ENCODE measurements at places on chromosomes 5 and 9. TPM values are rescaled to one million over a fixed set of nuclear protein-coding genes. Genes with fewer than 3 reads are reported as not detected.

The C5orf58 gene
- total RNA-seq: 3.0 TPM

- no peak overlapping the region for H3K4me3 ChIP-seq
- H3K4me1 ChIP-seq: peaks cover 4% of the 10 kb centered on the region
- H3K36me3 ChIP-seq: no peaks in the 10 kb centered on the region
- H3K27me3 ChIP-seq: no peaks in the 10 kb centered on the region
- DNase-seq: no peak
Measured at GRCh38 chr9:110555551-110556331, 23.8 kb downstream of the SVEP1 start.

DNA sequence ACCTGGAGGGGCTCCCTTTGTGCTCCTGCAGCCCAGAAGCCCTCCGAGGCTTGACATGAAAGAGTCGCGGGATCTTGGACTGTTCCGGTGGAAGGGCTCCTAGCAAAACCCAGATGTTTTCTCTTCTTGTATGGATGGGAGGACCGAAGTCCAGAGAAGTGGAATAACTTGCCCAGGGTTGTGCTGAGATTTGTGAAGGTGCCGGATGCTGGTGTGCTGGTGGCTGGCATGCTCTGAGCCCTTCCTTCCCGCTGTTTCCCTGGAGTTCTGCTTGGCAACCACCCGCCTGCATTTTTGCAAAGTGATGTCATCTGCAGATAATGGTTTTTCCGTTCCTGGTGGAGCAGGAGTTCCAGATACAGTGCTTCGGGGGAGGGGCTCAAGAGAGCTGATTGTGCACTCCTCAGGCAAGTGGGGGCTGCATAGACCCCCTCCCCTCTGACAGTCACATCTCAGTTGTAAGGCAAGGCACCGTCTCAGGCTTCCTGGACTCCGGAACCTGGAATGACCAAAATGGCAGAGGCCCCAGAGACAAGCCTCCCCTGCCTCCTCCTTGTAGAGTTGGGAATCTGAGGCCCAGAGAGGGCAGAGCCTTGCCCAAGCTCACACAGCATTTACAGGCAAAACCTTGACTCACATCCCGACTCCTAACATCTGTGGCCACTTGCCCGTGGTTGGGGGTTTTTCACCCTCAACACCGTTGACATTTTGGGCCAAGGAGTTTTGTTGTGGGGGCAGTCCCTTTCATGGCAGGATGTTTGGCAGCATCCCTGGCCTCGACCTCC, 157.0 kb downstream of the RGS3 start:
- DNase-seq: no peak
- H3K4me1 ChIP-seq: peaks cover 51% of the 10 kb centered on the region
- H3K36me3 ChIP-seq: no peaks in the 10 kb centered on the region
- H3K4me3 ChIP-seq: no peak overlapping the region
- H3K27ac ChIP-seq: peak overlapping the region; percentile 60

The CPLANE1 gene
- total RNA-seq: 6.5 TPM

- no peak overlapping the region for H3K27ac ChIP-seq
- DNase-seq: no peak
- no peaks in the 10 kb centered on the region for H3K36me3 ChIP-seq
- no peaks in the 10 kb centered on the region for H3K4me1 ChIP-seq
- no peaks in the 10 kb centered on the region for H3K27me3 ChIP-seq
Measured at GRCh38 chr9:118652258-118652657, 717.0 kb downstream of the BRINP1 start.

DNA sequence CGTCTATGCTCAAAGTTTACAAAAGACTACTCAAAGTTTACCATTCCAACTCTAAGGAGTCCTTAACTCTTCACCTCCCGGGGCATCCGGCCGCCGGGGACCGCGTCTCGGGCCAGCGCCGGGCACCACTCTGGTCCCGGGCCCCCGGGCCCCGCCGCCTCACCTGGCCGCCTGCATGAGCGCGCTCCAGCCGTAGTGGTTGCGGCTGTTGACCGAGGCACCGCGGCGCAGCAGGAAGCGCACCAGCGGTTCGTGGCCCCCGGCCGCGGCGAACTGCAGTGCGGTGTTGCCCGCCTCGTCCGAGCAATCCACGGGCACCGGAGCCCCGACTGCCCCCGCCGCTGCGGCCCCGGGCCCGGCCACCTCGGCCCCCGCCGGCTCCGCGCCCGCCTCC, 388 bp downstream of the ANKS6 start:
- peaks cover 20% of the 10 kb centered on the region for H3K27me3 ChIP-seq
- H3K36me3 ChIP-seq: peaks cover 12% of the 10 kb centered on the region
- peaks cover 52% of the 10 kb centered on the region for H3K4me1 ChIP-seq

DNA sequence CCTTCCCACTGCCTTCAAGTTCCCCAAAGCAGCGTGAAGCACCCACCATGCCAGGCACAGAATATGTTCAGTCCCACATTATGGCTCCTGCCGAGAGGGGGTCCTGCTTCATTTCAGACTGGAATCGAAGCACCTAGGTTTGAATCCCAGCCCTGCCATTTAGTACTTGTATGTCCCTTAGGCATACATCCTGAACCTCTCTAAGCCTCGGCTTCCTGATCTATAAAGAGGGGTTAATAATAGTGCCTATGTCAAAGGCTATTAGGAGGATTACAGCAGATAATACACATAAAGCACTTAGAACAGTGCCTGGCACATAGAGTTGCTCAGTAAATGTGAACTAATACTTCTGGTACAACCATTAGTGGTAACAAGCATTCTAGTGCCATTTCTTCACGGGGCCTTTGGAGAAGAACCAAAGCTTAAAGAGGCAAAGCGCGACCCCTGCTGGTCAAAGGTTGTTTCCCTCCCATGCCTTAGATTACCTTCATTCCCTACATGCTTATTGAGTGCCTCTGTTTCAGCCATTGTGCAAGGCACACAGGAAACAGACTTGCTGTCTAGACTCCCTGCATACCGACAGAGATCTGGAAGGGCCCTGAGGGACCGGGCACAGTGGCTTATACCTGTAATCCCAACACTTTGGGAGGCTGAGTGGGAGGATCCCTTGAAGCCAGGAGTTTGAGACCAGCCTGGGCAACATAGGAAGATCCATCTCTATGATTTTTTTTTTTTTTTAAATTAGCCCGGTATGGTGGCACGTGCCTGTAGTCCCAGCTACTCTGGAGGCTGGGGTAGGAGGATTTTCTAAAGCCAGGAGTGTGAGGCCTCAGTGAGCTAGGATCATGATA, 98.3 kb downstream of the PPARGC1B start:
- H3K4me3 ChIP-seq: no peak overlapping the region
- DNase-seq: peak; percentile 90
- H3K36me3 ChIP-seq: peaks cover 9% of the 10 kb centered on the region
- no peaks in the 10 kb centered on the region for H3K27me3 ChIP-seq

The NOTCH1 gene
- 76.7 TPM for total RNA-seq

DNA sequence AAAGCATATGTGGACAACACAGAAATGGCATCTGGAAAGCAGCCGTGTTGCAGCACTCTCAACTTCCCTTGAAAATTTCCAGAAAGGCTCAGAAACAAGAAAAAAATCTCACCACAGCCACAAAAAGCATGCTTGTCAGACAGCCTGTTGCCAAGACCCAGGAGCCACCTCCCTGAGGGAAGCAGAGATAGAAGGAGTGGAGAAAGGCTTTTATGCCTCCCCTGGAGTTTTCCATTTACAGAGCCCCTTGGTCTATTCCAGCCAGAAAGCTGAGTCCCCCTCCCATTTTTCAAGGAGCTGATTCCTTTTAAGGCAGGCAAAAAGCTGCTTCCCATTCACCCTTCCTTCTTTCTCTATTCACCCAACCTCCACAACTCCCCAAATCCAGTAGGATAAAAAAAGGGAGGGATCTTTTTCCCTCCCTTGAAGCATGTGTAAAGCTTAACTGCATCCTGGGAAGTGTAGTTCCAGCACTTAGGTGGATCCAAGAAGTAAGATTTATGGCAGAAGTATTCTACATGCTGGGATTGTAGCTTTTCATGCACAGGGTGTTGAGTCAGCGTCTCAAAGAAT, 37.1 kb upstream of the PALM2AKAP2 start:
- H3K27me3 ChIP-seq: no peaks in the 10 kb centered on the region
- H3K4me1 ChIP-seq: peaks cover 17% of the 10 kb centered on the region
- DNase-seq: no peak
- H3K27ac ChIP-seq: no peak overlapping the region

The CCDC192 gene
- total RNA-seq: 0.53 TPM

GRCh38 chr5:148873690-148874485, 47.5 kb downstream of the ADRB2 start:
- H3K27ac ChIP-seq: peak overlapping the region; percentile 28
- H3K36me3 ChIP-seq: no peaks in the 10 kb centered on the region
- H3K4me3 ChIP-seq: no peak overlapping the region
- H3K4me1 ChIP-seq: peaks cover 18% of the 10 kb centered on the region
- DNase-seq: no peak
- H3K27me3 ChIP-seq: no peaks in the 10 kb centered on the region

DNA sequence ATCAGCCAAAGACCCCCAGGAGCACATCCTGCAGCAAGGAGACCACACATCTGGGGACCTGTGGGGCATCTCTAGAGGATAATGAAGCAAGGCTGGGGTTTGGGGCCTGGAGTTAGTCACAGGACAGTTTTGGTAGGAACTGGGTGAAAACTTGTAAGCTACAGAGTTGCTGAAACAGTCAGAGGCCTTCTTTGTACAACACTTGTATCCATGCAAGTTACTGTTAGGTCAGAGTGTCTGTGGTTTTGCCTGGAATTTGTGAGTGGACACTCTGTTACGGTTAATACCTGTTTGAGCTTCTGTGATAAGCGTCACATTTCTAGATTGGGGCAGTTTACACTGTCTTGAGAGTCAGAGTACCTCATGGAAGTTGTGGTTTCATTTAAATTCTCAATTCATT, 22.6 kb upstream of the ASPN start:
- no peaks in the 10 kb centered on the region for H3K27me3 ChIP-seq
- no peak overlapping the region for H3K4me3 ChIP-seq
- peak overlapping the region; percentile 65 for H3K27ac ChIP-seq
- no peaks in the 10 kb centered on the region for H3K36me3 ChIP-seq
- peaks cover 14% of the 10 kb centered on the region for H3K4me1 ChIP-seq

DNA sequence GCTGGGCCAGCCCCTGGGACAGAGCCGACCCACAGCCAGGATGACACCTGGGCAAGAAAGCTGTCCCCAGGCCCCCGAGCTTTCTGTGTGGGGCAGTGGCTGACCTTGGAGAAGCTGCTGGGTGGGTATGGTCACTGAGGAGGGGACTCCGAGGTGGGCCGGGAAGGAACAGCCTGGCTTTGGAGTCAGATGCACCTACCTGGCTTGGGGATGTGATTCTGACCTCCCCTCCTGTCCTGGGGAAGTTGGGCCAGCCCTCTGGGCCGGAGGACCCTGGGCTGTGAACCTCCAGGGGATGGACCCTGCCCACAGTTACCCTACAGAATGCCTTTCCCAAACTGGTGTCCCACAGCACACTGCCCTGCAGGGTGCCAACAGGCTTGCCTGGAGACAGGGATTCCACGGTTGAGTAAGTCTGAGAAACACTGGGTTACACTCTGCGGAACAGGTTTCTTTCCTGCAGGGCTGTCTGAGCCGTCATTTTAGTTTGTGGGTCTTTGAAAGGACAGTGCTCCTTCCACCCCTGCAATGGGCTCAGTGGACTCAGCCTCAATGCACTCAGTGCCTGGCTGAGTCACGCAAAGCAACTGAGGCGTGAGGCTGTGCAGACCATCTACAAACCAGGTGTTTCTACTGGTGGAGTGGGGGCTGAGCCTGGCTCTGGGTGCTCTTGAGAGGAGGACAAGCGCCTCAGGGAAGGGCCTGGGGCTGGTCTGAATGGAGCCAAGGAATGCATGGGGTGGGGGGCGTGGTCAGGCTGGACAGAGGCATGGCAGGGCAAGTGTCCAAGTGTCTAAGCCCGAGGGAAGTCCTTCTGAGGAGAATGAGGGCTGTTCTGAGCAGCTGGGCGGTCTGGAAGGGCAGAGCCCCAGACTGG, 41.3 kb upstream of the PHYKPL start:
- no peaks in the 10 kb centered on the region for H3K4me1 ChIP-seq
- H3K36me3 ChIP-seq: peaks cover 6% of the 10 kb centered on the region
- H3K27me3 ChIP-seq: peaks cover 4% of the 10 kb centered on the region
- DNase-seq: no peak

GRCh38 chr9:105067895-105068580, 140.1 kb upstream of the ABCA1 start:
- H3K27ac ChIP-seq: no peak overlapping the region
- H3K27me3 ChIP-seq: peaks cover 3% of the 10 kb centered on the region
- H3K36me3 ChIP-seq: 0 out of 2 replicates have a peak, but pooled peaks cover 2% of the 10 kb centered on the region
- no peak overlapping the region for H3K4me3 ChIP-seq
- H3K4me1 ChIP-seq: peaks cover 8% of the 10 kb centered on the region

Measured in WTC11 (cell line).